ENCODE measurements at places on chromosomes 6 and 20.
A peak's percentile ranks its signal among the peaks of the same experiment; 100 is the strongest.

DNA sequence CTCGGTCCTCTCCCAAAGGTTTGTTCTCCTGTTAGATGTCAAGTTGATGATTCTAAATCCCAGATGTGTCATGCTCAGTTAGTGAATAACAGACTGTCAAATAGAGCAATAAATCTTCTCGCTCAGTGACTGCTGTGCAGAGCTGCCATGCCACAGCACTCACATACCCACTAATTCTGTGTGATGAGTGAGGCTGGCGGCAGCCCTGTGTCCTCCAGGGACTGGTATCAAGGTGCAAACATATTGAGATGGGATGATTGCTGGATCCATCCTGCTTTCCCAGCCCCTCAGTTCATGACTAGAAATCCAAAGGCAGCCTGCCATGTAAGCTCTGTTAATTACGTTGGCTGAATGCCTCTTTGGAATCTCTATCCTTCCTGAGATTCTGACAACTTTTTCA lies 103.9 kb downstream of the OLIG3 start:
- no peak for DNase-seq

- no peak for DNase-seq
These were observed 244.4 kb downstream of the SLC24A3 start for GRCh38 chr20:19456595-19457395.

- no peak for DNase-seq
These were observed 120.8 kb downstream of the ISM1 start for GRCh38 chr20:13341737-13342393.

DNA sequence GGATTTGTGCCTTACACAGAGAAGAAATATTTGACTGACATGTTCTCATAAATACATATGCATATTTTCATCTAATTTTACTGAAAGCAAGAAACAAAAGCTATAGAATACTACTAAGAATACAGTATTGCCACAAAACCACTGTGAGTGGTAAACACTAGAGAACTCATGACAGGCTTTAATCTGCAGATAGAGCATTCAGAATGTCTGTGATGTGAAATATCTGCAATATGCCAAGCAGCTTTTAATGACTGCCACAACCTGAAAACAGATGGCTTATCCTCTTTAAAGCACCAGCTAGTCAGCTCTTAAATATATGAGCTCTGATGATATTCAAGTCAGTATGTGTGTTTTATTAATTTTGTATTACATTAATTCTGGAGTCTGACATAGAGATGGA lies 3.4 kb downstream of the NAPB start:
- no peak for DNase-seq

GRCh38 chr6:30700340-30700739 lies 9.6 kb upstream of the NRM start:
- no peak for DNase-seq

GRCh38 chr6:142251930-142252445 lies 49.8 kb upstream of the ADGRG6 start:
- DNase-seq, result no peak

- no peak for DNase-seq
These were observed 38.1 kb upstream of the GCLC start for GRCh38 chr6:53582963-53583362.

- DNase-seq, result peak; percentile 4
These were observed 284.9 kb downstream of the PRKN start for GRCh38 chr6:162442687-162443086.

DNA sequence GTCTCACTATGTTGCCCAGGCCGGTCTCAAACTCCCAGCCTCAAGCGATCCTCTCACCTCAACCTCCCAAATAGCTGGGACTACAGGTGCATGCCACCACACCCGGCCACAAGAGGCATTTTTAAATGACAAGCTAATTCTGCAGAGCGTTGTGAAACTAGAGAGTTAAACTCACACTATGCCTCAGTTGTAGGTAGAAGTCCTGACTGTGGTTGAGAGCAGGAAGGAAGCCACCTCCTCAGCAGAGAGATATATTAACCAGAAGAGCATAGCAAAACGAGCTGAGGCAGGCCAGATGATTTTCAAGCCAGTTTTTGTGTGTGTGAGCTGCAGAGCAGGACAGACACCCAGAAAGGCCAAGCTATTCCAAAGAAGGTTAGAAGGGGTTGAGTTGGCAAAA lies 150.3 kb downstream of the MBOAT1 start:
- no peak for DNase-seq

- DNase-seq, result no peak
These were observed 10.0 kb upstream of the HLA-DOA start for GRCh38 chr6:33019372-33019771.

DNA sequence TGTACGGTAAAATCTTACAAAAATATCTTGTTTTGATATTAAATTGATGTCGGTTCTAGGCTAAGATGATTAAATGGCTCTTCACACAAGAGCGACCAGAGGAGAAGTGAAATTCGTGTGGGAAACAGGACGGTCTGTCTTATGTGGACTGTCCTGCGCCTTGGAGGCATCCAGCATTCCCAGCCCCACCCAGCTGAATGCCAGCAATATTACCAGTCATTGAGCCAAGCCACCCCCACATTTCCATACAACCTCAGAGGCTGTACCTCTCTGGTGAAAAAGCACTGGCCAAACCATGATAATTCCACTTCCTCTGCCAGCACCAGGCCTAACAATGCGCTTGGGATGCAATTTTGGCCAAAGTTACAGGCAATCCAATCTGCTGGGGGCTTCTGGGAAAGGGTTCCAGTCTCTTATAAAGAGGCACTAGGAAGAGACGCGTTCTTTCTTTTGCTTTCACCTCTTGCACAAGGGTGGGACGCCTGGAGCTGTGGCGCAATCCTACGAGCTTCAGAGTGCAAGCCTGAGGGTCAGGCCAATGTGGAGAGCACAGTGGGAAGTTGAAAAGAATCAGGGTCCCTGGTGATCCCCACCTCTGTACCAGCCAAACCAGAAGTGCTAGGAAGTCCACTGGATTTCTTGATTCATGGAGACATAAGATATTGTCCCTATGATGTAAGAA lies 213.1 kb downstream of the PREX1 start:
- no peak for DNase-seq

GRCh38 chr20:25037288-25038102 lies 20.4 kb downstream of the ACSS1 start:
- DNase-seq, result no peak

DNA sequence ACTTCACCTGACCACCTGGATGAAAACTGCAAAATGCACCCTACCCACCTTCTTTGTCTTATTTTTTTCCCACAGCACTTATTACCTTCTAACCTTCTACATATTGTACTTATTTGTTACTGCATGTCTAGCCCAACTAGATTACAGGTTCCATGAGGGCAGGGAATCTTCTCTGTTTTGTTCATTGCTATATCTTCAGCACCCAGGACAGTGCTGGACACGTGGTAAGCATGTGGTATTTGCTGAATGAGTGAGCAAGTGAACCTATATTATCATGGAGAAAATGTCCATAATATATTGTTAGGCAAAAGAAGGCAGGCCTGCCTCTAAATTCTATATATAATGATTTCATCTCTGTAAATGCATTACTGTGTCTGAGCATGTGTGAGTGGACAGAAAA lies 107.0 kb downstream of the TRERF1 start:
- no peak for DNase-seq

DNA sequence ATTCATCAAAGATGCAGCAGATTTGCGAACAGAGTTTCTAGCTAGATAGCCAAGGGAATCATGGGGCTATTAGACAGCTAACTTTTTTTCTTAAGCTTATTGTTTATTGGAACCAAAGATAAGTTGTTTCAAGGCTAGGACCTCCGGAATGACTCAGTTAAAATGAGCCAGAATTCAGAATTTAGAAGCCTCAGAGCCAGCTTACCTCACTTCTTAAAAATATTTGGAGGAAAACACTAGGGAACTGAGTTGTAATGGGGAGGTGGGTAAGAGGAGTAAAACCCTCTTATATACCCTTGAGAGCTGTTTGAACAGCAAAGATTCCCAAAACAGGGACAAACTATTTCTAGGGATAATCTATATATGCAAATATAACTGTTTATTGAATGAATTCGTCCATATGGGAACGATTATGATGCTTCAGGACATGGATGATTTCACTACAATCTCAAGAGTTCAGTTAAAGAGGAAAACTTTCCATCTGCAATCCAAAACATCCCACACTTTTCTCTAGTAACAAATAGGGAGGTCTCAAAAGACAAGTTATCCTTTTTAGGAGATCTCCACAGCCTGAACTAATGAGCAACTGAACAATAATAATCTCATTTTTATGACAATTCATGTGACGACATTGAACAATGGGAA lies 12.6 kb upstream of the CARMIL1 start:
- no peak for DNase-seq

GRCh38 chr6:49915035-49915434 lies 48.7 kb upstream of the CRISP1 start:
- DNase-seq, result no peak

- no peak for DNase-seq
These were observed 231.0 kb downstream of the MEI4 start for GRCh38 chr6:77883851-77884250.

- DNase-seq, result no peak
These were observed 95.5 kb upstream of the AFDN start for GRCh38 chr6:167731216-167731615.

DNA sequence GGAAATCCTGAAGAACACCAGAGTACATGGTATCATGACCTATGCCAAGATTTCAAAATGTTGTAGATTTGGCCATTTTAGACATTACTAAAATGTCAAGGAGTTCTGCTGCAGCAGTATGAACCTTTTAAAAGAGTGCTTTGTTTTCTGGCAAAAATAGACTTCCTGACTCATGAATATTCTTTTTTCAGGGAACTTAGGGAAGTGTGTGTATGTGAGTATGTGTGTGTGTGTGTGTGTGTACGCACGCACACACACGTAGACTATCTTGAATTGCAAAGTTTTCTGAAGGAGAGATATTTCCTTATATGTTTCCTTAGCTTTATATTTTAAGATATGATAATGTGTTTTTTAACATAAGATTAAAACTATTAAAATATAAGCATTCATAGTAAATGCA lies 161.2 kb downstream of the HS3ST5 start:
- no peak for DNase-seq

- no peak for DNase-seq
These were observed 215.7 kb downstream of the SYNDIG1 start for GRCh38 chr20:24684956-24685691.

DNA sequence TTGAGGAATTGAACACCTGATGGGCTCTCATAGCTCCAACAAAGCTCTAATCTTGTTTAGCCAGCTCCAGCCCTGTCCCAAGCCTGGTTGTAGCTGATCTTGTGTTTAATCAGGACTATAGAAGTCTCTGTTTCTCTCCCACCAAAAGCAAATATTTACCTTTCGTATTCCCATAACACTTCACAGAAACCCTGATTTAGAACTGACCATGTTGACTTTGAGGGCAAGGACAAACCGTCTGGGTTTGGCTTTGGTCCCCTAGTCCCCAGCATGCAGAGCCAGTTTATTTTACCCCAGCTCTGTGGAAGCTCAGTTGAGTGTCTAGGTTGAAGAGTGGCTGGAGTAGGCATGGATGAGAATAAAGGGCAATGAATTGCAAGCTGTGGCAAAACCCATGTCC lies 18.0 kb upstream of the SIM1 start:
- DNase-seq, result no peak

DNA sequence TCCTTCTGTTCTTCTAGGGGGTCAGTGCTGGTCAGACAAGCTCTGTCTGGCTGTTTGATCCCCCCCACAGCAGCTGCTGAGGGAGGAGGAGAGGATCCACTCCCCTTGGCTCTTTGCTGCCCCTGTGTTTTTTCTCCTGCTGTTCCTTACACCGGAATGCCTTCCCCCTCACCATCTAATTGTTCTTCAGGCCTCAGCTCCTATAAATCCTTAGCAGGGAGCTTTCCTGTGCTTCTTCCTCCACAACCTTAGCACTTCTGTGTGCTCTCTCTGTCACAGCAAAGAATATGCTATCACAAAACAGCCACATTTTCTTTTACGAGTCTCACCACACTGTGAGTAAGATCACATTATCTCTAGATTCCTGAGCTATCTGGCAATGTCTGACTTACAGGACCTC lies 196.6 kb downstream of the OTOR start:
- DNase-seq, result peak; percentile 13

- DNase-seq, result no peak
These were observed 73.0 kb downstream of the EYA2 start for GRCh38 chr20:46967646-46968045.

All from caudate nucleus (tissue), 63 donors.